Naive thymus-derived CD8-positive, alpha-beta T cell (primary cell): ENCODE measurements at places on chromosomes 7 and 10.

DNA sequence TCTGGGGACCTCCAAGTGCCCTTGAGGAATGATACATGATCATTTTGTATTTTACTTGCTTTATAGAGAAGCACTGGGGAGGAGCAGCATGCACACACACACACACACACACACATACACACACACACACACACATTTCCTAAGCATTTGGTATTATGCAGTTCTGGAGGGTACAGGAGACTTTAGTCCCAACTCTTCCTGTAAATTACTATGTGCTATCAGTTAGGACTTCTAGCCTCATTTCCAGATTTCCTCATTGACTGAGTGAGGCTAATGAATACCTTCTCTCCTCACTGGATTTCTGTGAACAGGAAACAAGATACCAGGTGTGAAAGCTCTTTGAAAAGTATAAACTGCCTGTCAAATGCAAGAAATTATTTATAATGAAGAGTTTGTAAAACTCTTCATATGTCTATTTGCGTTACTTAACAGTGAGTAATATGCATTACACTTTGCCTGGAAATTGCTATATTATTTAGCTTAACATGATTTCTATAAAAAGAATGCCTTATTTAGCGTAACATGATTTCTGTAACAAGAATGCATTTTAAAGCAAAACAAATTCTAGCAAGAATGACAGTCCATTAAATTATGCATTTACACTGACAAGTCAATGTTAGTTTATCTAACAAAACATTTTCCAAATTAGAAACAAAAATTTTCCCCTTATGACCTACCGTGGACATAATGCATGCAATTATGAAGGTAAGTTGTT lies 34.2 kb downstream of the ACTA2 start:
- H3K4me3 ChIP-seq: no peak overlapping the region
- no peaks in the 10 kb centered on the region for H3K27me3 ChIP-seq
- DNase-seq: no peak

DNA sequence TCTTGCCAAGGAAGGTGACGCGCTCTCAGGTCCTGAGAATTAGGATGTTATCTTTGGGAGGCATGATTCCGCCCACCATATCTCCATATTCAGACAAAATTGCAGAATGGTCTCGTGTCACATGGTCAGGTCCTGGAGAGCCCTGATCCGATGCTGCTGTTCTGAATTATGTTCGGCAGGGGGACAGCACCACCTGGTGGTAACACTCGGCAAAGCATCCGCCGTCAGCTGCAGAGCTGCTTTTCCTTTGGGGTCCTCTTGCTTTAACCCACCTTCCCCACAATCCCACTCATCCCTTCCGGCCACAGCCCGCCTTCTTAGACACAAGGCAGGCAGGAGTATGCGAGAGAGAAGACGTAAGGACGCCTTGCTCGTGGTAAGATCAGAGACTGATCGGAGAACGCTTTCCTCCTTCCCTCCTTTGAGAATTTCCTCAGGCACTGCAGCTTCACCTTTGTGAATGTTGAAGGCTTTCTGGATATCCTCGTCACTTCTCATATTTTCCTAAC lies 327.8 kb upstream of the C7orf33 start:
- H3K4me1 ChIP-seq: peaks cover 13% of the 10 kb centered on the region
- H3K36me3 ChIP-seq: no peaks in the 10 kb centered on the region
- no peak overlapping the region for H3K27ac ChIP-seq
- peak; percentile 38 for DNase-seq
- H3K4me3 ChIP-seq: no peak overlapping the region
- peaks cover 4% of the 10 kb centered on the region for H3K27me3 ChIP-seq

DNA sequence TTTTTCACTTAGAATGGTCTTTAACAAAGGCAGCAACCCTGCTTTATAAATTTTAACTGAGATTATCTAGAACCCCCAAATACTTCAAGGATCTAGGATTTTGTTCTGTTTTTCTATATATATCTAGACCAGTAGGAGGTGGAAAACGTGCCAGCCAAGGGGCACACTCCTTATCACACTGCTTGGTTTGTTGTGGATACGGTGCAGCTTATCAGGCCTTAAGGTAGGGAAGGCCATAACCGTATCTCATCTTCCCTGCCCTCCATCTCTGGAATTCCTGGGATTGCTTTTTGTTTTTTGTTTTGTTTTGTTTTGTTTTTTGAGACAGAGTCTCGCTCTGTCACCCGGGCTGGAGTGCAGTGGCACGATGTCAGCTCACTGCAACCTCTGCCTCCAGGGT lies 75.4 kb downstream of the MPLKIP start:
- H3K27me3 ChIP-seq: no peaks in the 10 kb centered on the region
- DNase-seq: no peak
- peaks cover 11% of the 10 kb centered on the region for H3K4me1 ChIP-seq

DNA sequence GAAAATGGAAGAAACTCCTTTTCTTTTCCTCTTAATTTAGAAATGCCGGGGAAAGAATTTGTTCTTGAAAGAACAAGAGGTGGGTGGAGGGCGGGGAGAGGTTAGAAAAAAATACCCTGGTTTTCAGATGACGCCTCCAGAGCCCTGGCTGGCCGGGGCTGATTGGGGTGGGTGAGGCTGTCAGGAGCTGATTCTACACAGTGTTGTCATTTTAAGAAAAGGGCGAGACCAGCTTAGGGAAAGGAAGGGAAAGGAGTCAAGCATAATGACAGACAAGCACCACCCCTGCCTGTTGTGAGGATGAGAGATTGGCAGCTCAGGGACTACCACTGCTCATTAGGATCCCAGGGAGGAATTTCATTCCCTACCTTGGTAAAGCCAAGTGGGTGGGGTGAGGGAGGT lies 9.9 kb upstream of the FAM180A start:
- no peak overlapping the region for H3K4me3 ChIP-seq
- H3K4me1 ChIP-seq: peaks cover 2% of the 10 kb centered on the region
- no peaks in the 10 kb centered on the region for H3K36me3 ChIP-seq
- H3K27ac ChIP-seq: no peak overlapping the region
- DNase-seq: no peak

DNA sequence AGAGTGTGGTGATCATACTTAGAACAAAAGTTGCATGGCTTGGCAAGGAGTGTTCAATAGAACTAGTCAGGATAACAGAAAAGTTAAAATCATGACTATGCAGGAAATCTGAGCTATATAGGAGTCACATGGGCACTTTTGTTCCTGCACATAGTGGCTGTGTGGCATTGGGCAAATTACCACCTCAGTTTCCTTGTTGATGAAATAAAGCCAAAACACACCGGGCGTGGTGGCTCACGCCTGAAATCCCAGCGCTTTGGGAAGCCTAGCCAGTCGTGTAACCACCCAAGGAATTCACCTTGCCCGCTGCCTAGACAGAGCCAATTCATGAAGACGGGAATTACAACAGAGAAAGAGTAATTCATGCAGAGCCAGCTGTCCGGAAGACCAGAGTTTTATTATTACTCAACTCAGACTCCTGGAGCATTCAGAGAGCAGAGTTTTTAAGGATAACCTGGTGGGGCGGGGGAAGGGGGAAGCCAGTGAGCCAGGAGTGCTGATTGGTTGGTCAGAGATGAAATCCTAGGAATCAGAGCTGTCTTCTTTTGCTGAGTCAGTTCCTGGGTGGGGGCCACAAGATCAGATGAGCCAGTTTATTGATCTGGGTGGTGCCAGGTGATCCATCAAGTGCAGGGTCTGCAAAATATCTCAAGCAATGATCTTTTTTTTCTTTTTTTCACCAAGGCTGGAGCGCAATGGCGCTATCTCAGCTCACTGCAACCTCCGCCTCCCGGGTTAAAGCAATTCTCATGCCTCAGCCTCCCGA lies 6.4 kb upstream of the MKRN1 start:
- no peak for DNase-seq
- no peak overlapping the region for H3K4me3 ChIP-seq
- H3K27me3 ChIP-seq: no peaks in the 10 kb centered on the region
- H3K4me1 ChIP-seq: no peaks in the 10 kb centered on the region
- H3K36me3 ChIP-seq: no peaks in the 10 kb centered on the region

DNA sequence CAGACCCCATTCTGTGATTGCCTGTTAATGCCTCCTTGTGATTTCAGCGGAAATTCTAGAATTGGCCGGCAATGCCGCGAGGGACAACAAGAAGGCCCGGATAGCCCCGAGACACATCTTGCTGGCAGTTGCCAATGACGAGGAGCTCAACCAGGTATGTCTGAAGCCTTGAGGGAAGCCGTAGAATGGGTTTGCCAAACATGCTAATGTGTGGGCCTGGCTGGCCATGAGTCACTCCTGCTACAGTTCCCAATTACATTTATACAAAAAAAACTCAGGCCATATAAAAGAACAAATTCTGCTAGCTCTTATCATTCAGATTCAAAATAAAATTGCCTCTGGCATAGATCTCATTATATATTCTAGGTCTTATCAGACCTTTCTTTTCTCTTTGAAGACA lies 37.4 kb downstream of the MACROH2A2 start:
- no peak for DNase-seq
- H3K4me3 ChIP-seq: no peak overlapping the region
- H3K27ac ChIP-seq: peak overlapping the region; percentile 24

- no peaks in the 10 kb centered on the region for H3K4me1 ChIP-seq
- no peaks in the 10 kb centered on the region for H3K27me3 ChIP-seq
- no peak overlapping the region for H3K27ac ChIP-seq
- no peak overlapping the region for H3K4me3 ChIP-seq
- H3K36me3 ChIP-seq: no peaks in the 10 kb centered on the region
These were observed 66.2 kb downstream of the SORCS1 start for GRCh38 chr10:107098326-107098725.

- no peak overlapping the region for H3K27ac ChIP-seq
- no peak overlapping the region for H3K4me3 ChIP-seq
- peaks cover 2% of the 10 kb centered on the region for H3K36me3 ChIP-seq
- H3K4me1 ChIP-seq: no peaks in the 10 kb centered on the region
- no peak for DNase-seq
These were observed 2.5 kb upstream of the ETV1 start for GRCh38 chr7:13991791-13992595.

DNA sequence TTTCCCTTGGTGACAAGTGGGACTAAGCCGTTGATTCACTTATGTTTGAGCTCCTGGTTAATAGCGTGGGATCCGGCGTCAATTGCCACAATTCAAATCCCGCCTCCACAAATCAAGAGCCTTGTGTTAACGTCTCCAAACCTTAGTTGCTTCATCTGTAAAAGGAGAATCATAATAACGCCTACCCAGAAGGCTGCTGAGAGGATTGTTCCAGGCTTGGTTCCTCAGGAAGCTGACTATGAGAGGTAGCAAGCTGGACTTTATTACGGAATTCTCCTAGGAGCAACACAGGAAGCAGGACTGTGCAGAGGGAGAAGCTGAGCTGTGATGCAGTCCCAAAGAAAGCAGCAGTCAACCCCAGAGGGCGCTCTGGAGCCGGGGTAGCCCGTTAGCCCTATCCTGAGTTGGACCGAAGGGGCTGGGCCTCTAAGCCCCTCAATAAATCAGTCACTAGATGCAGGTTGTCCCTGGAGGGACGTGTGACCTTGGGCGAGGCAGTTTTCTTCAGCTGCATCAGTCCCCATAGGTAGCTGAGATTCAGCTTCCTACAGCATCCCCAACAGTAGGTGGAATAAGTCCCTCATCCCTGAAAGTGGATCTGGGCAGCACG lies 6.9 kb upstream of the BAG3 start:
- peaks cover 9% of the 10 kb centered on the region for H3K4me1 ChIP-seq
- H3K4me3 ChIP-seq: no peak overlapping the region
- H3K36me3 ChIP-seq: no peaks in the 10 kb centered on the region
- no peak for DNase-seq
- H3K27me3 ChIP-seq: no peaks in the 10 kb centered on the region

DNA sequence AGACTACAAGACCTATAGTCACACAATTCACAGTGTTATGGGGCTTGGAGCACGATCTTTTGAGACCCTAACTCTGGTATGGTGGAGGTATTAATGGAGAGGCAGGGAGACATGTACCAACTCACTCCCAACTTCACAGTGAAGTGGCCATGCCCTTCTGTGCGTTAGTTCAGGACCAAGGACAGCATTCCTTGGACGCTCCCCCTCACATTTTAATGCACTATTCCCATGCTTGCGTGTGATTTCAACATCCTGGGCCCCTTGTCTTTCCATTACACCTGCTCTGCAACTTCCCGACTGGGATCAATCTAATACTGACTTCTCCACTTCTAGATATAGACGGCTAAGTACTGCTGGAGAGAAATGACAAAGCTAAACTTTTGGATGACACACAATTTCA lies 72.7 kb downstream of the PLCE1 start:
- no peak for DNase-seq
- no peak overlapping the region for H3K4me3 ChIP-seq
- no peak overlapping the region for H3K27ac ChIP-seq

- H3K27me3 ChIP-seq: no peaks in the 10 kb centered on the region
- H3K4me1 ChIP-seq: peaks cover 23% of the 10 kb centered on the region
- no peak for DNase-seq
These were observed 339.0 kb downstream of the RNLS start for GRCh38 chr10:88243836-88244730.

DNA sequence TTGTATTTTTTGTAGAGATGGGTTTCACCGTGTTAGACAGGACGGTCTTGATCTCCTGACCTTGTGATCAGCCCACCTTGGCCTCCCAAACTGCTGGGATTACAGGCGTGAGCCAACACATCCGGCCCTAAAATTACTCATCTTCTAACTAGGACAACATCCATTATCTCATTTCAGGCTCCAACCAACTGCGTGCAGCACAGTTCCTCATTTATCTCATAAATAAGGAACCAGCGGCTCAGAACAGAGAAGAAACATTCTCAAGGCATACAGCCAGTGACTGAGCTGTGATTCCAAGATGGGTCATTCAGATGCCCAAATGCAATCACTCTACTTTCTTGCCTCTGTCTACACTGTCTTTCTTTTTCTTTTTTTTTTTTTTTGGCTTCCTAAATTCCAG lies 356.1 kb downstream of the ELMO1 start:
- no peak overlapping the region for H3K27ac ChIP-seq
- H3K27me3 ChIP-seq: no peaks in the 10 kb centered on the region
- H3K36me3 ChIP-seq: peaks cover 22% of the 10 kb centered on the region
- no peak for DNase-seq
- H3K4me1 ChIP-seq: peaks cover 5% of the 10 kb centered on the region

- no peak overlapping the region for H3K27ac ChIP-seq
- H3K27me3 ChIP-seq: no peaks in the 10 kb centered on the region
- no peak for DNase-seq
- H3K4me1 ChIP-seq: peaks cover 7% of the 10 kb centered on the region
- no peak overlapping the region for H3K4me3 ChIP-seq
These were observed 65.7 kb downstream of the SND1 start for GRCh38 chr7:127717502-127718339.

- no peaks in the 10 kb centered on the region for H3K4me1 ChIP-seq
- no peak overlapping the region for H3K27ac ChIP-seq
- H3K36me3 ChIP-seq: no peaks in the 10 kb centered on the region
- no peaks in the 10 kb centered on the region for H3K27me3 ChIP-seq
These were observed 597.5 kb upstream of the MKI67 start for GRCh38 chr10:128723631-128724205.
